Astrocyte of the spinal cord (primary cell): ENCODE measurements at places on chromosomes 3 and 15.

DNA sequence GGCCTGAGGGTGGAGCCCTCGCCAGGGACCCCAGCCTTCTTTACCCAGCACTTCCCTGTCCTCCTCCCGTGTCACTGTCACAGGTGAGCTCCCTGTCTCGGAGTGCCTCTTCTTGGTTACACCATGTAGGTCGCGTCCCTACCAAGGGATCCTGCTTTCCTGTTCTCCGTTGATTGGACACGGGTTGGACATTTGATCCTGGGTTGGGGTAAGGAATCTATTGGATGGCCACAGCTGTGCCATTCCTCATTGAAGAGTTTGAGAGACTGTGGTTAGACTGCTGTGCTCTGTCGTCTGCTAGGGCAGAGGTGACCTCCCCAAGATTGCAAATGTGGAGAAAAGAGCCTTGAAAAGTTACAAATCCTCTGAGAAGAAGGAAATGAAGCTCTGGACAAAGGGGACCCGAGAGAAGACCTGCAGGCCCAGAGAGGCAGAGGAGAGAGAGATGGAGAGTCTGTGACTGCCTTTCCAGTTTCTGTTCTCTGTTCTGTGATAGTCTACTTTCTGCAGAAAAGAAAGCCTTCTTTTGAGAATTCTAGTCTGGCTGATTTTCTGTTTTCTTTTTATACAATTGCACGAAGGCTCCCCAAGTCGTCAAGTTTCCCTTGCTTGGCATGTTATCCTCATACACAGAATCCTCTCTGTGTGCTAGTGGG lies 325.7 kb upstream of the RGMA start:
- DNase-seq = no peak

GRCh38 chr15:63826528-63826927 lies 7.2 kb downstream of the HERC1 start:
- peak; percentile 13 for DNase-seq

DNA sequence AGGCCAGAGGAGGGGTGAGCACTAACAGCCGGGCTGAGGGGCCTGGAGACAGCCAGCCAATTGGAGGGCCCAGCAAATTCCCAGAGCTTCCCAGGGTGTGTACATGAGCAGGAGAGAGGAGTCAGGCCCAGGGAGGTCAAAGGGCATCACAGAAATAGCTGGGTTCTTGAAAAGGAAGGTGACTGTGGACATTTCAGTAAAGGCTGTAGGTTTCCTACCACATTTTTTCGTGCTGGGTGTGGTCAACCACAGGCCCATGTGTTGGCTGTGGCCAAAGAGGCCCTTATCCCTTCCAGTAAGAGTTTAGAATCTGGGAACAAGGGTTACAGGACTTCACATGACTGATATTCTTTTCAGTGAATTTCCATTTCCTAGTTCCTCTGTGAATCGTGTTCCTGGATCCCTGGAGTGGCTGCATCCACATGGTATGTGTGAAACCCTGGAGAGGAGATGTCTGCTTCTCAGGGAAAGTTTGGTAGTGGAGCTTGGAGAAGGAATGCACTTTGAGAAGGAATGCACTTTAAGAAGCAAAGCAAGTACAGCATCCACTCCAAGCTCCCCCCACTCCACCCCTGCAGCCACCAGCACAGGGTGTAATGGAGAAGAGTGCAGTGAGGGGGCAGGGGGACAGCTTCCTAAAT lies 73.2 kb upstream of the HEG1 start:
- peak; percentile 93 for DNase-seq

DNA sequence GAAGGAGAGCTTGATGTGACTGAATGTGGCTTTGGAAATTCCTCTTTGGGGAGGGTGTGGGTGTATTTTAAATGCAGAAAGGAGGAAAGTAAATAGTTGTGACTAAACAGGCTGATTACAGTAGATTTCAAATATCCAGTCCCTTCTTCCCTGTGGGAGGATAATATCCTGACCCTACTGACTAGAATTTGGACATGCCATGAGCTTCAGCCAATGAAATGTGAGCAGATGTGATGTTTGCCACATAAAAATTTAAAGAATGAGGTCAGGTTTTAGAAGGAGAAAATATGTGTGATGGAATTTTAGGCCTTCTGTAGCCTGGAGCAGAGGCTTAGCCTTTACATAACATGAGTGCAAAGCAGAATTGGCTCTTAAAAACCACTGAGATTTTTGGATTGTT lies 1218.9 kb downstream of the ROBO2 start:
- peak; percentile 50 for DNase-seq

GRCh38 chr15:35444557-35445204 lies 101.3 kb downstream of the DPH6 start:
- peak; percentile 61 for DNase-seq

DNA sequence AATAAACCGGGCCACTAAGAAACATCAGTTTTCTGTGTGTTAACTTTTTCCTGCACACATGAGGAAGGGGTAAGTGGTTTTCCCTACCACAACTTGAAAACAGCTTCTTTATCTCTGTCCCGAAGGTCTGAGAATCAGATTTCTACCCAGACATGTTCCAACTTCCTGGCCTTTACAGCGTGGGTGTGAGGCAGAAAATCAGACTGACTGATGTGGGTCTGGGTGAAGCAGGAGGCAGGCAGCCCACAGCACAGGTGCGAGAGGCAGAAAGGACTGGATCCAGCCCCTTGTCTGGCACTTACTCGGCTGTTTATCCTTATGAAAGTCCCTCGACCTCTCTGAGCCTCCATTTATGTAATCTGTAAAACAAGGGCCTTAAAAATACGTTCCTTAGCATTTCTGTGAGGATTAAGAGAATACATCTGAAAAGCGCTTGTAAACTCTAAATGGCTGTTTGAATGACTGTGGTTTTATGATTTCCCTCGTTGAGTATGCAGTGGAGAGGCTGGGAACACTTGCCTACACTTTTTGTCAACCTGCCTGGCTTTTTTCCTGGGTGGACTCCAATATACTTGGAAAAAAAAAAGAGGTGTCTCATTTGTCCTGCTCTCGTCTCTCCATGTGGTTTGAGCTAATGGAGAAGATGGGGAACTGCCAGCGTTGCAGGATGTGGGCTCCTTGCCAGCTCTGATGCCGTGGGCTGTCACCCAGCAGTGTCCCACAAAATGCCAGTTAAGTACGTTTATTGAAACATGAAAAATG lies 3.1 kb downstream of the AGBL1 start:
- DNase-seq = no peak

GRCh38 chr15:80801891-80802680 lies 22.9 kb downstream of the CEMIP start:
- DNase-seq = no peak

DNA sequence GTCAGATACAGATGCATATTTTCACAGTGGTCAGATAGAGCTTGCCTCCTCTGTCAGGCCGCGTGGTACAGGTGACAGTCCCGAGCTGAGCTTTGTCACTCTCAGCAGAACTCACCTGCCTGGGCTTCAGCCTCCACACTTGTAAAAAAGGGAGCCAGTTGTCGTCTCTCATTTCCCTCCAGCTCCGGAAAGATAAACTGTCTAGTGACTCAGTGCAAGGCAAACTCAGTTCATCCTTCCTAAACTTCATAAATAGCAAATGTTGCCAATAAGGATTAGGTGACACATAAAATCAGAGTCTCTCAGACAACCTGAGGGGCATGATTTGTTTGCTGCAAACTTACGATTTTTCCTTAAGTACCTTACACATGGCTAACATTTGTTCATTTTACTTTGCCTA lies 116.8 kb downstream of the GABRB3 start:
- no peak for DNase-seq

GRCh38 chr3:120040813-120041377 lies 53.4 kb downstream of the GSK3B start:
- no peak for DNase-seq

- DNase-seq = peak; percentile 75
Measured at GRCh38 chr15:68256675-68257450, 20.7 kb upstream of the FEM1B start.

DNA sequence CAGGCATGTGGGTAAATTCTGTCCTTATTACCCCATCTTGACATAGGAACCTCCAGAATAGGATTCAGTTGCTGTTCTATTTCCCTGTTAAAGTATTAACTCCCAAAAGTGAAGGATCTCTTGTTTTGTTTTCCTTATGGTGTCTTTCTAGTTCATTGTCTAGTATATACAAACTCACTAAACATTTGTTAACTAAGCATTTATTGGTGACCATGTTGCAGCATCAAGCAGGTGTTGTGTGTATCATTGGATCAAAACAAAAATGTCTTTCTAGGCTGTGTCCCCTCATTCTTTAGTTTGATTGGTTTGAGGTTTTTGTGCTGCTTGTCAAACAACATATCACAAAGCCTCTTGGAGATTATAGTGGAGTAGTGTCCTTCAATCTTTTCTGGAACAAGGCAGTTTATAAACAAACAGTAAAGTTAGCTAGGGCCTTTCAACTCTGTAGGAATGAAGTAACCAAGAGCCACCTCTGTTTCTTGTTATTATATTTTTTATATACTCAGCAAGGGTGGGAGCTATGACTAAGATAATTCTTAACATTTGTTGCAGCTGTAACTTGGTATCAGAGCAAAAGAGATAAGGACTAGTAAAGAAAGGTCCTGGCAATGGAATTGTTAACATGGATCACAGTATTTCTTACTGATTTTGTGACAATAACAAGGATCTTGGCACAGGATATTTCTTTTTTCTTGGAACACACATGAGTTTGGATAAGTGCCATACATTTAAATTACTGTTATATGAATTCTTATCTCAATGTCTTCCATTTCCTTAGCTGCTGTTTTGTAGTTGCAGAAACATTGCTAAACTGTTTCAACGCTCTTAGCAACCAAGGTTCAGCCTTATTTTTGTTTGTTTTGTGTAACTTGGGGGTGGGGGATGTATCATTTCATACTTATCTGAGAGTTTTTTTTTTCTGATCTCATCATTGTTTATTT lies 49.3 kb downstream of the TMOD3 start:
- peak; percentile 78 for DNase-seq

DNA sequence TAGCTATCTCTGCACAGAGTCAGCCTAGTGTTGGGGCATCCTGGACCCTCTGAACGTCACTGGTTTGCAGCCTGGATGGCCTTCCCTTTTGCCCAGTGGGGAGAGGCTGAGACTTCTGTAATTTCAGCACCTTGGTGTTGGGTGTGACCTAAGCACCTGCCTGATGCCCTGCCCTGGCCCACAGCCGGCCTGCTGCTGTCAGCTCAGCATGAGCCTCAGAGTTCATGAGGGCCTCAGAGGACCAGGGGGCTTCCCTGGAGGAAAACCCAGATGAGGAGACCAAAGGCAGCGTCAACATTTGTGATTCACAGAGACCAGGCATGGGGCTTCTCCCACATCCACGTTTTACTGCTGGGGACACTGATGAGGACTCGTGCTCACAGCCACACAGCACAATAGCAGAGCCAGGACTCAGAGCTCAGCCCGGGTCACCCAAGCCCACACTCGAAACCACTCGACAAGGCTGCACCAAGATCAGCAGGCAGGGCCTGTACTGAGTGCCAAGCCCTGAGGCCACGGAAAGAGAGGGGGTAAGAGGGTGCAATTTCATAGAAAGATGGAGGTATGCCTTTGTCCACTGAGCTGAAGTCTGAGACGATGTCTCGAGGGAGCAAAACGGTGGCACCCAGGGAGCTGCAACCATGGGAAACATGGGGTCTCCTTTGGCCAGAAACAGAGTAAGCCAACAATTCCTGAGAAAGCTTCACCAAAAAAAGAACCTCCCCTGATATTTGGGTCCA lies 9.9 kb upstream of the GP9 start:
- DNase-seq = no peak

DNA sequence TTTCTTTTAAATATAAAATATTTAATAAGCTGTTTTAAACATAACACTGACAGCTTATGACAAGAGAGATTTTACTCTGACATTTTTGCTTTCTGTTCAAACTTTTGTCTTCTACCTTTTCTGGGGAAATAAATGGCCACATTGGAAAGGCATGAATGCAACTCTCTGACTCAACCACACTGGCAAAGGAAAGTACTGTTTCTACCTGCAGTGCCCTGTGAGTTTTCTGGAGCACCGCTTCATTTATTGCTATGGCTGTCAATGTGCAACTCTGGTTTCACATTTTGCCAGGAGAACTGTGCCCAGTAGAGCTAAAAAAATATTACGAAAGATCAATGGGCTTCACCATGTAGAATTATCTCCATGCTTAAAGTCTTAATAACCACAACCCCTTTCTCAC lies 15.1 kb downstream of the PDZRN3 start:
- DNase-seq = no peak

- no peak for DNase-seq
Measured at GRCh38 chr15:72685301-72685924, 569 bp downstream of the HIGD2B start.

DNA sequence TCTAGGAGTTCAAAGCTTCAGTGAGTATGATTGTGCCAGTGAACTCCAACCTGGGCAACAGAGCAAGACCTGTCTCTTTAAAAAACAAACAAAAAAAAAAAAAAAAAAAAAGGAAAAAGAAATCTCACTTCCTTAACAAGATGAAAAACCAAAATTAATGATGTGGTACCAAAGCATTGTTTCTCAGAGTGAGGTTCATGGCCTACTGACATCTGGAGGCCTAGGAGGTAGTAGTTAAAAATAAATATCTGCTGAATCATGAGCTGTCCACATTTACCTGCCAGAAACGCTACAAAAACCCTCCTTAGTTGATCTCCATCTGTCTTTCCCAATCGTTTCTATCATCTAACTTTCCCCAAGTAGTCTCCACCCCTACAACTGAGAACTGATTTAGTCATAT lies 51.2 kb downstream of the EPHA6 start:
- no peak for DNase-seq

DNA sequence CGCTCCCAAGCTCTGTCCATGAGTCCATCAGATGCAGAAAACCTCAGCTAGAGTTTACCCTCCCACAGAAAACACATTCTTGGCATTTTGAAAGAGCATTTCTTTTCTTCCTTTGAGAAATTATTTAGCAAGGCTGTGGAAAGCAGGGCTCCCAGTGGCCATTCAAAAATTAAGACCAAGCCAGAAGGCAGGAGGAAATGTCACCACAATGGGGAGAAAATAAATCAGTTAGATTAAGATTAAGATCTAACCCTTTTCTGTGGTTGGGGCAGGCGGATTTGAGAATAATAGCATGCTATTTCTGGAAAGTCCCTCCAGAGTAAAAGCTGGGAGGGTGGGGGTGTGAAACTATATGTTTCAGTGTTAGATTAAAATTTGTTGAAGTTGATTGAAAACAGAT lies 20.2 kb downstream of the LRIG1 start:
- DNase-seq = peak; percentile 69

DNA sequence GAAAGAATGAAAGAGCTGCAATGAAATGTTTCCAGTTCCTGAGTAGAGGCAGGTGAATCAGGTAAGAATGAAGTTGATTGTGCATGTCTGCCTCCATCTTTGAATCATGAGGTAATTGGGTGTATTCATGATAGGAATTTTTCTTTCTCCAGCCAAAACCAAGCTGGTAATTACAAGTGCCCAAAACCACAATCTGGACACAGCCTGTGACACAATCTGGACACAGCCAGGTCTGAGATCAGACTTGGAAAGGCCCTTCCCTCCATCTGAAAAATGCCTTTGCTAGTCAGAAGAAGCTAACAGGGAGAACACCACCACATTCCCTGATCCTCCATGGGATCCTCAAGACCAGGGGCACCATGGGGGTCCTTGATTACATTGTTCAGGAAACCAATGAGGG lies 338.5 kb upstream of the THBS1 start:
- peak; percentile 85 for DNase-seq

GRCh38 chr15:22861161-22861560 lies 22.7 kb downstream of the NIPA2 start:
- no peak for DNase-seq
